HEK293T (cell line): ENCODE measurements at places on chromosomes 2 and 18.

DNA sequence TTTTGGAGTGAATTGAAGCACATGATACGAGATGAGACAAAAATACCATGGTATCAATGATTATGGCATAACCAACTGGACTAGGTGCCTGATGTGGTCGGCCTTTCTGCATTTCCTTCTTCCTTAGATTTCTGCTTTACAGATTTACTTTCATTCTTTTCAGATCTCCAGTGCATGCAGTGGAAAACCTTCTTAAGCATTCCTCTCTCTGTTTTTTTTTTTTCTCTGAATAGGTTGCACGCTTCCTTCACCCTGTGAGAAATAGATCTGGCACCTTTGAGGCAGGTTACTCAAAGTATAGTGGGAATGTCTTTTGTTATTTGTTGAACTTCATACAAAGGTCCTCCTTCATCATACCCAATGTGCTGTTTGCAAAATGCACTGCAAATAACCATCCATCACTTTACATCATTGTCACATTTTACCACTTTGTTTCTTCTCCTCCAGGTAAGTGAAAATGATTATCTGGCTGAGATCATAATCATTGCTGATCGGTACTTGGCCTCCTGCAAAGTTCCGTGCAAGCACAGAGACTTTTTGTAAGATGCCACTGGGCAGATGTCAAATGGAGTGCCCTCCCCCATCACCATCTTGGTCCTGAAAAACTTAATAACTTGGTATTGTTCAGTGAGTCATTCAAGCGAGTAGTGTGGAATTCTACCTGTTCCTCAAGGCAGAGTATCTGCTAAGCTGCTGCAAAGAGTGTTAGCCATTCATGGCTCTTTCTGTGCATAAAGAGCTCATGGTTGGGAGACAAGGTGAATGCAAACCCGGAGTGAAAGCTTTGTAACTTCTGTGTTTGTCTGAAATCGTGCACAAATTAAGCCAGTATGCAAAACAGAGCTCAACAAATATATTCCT is 30.0 kb upstream of the KLHL14 start:
- DNase-seq = no peak

DNA sequence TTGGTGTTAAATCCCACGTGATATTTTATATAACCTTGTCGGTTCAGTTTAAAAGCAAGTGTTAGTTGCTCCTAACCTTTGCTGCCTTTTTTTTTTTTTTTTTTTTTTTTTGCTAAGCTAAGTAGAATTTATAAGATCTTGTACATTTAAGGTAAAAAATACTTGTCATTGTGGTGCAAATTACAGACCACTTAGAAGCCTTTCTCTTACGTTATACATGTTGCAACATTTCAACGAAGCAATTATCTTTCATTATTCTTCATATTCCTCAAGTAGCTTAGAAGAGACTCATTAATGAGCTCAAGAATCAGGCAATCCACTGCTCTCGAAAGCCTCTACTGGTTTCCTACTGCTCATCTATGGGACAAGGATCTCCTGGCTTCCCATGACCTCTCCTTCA is 14.9 kb upstream of the IL1RL2 start:
- no peak for DNase-seq

DNA sequence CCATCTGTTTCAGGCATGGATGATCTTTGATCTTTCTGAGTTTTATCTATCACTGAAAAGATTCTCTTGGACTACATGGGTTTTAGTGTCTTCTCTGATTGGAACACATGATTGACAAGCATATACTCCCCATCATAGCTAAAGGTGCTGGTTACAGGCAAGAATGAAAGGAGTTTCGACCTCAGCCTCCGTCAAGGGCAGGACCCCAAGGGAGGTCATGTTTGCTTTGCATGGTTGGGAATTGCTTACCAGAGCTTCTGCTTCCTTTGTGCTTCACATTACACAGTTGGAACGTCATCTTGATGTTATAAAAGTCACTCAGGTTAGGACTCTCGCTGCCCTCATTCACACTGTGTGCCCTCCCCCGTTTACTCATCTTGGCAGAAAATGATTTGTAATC is 287.7 kb downstream of the PIK3C3 start:
- DNase-seq = no peak

DNA sequence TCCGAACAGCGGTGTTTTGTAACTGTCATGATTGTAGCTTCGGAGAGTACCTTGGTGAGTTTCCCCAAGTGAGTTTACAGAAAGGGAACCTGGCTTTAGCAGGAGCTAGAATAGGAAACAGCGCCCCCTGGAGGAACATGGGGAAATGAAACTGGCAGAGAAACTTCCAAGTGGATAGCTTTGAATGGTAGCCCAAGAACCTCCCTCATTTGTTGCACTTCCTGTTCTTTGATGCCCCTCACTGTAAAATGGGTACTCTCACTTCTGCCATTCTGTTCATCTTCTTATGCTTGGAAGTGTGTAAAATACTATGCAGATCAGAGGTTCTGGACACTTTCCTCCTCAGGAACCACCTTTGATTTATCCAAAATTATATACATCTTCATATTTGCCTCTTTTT is 36.2 kb downstream of the CHST10 start:
- peak; percentile 73 for DNase-seq

- no peak for DNase-seq
These were observed 21.6 kb downstream of the DNMT3A start for GRCh38 chr2:25320077-25320476.
